ENCODE measurements at places on chromosomes 11 and 22.

- DNase-seq: no peak
Observed at GRCh38 chr11:67252831-67253239, 13.4 kb upstream of the GRK2 start.

- no peak for DNase-seq
Observed at GRCh38 chr11:15145615-15146014, 30.9 kb downstream of the INSC start.

- DNase-seq: no peak
Observed at GRCh38 chr22:19287076-19287707, 4.3 kb downstream of the CLTCL1 start.

DNA sequence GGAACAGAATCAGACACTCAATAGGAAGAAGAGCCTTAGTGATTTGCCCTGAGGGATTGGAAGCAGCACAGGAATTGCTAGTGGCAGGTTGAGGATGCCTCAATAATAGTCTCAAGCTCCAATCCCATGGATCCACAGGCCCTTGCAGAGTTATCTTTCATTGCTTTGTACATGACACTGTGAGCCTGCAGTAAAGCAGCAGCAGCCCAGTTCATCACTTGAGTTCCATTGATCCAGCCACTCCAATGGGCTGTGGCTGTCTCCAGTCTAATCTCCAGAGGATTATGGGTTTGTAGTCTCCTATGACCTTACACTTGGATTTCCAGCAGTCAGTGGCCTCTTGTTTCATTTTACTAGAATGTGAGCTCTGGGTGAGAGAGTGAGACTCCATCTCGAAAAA, 45.4 kb downstream of the AAMDC start:
- DNase-seq: no peak

Measured in activated gamma-delta T cell treated with anti-CD3 and anti-CD28 coated beads, Interleukin-2, amount 50 U/mL, for 16 hours (primary cell).